ENCODE measurements at places on chromosomes 16 and 17. TPM values are rescaled to one million over a fixed set of nuclear protein-coding genes. Genes with fewer than 3 reads are reported as not detected.

NPIPA5 gene
- 0.34 TPM for total RNA-seq

PPY gene
- total RNA-seq: not detected

EXOC3L1 gene
- not detected for total RNA-seq

STX1B gene
- total RNA-seq: 1.5 TPM

SRL gene
- total RNA-seq: not detected

Measured in activated CD4-positive, alpha-beta T cell treated with anti-CD3 and anti-CD28 coated beads for 36 hours (primary cell).